ENCODE measurements at places on chromosomes 6 and 20.

DNA sequence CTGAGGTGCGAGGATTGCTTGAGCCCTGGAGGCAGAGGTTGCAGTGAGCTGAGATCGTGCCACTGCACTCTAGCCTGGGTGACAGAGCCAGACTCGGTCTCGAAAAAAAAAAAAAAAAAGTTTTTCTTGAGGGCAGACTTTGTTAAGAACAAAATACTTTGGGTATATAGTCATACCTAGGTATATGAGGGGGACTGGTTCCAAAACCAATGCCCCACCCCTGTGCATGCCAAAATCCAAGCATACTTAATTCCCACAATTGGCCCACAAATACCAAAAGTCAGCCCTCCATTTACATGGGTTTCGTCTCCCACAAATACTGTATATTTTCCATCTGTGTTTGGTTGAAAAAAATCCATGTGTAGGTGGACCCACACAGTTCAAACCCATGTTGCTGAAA, 119.9 kb downstream of the INSM1 start:
- DNase-seq, result no peak

GRCh38 chr6:43075670-43076463, at the start of gene PTK7:
Gene PTK7, plus strand, starts transcription at chr6:43076314. Its CDS starts 175 bp downstream, at chr6:43076489.
- no peak for DNase-seq

DNA sequence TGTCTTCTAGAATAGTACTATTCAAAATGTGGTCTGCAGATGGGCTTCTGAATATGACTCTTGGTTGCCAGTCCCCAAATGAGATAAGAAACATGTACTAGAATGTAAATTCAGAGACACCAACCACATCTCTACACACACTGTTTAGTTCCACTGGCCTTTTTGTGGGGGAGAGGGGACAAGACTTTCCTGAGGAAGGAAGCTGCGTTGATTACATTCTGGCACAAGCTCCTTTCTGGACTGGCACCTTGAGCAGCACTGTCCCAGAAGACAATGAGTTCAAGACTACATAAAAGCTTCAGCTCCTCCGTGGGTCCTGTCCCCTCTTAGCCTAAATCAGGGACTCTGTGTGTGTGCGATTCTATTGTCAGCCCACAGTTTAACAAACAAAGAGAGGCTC, 6.9 kb upstream of the IYD start:
- no peak for DNase-seq

- no peak for DNase-seq
Observed at GRCh38 chr6:25706314-25707014, 48.1 kb upstream of the SLC17A4 start.

DNA sequence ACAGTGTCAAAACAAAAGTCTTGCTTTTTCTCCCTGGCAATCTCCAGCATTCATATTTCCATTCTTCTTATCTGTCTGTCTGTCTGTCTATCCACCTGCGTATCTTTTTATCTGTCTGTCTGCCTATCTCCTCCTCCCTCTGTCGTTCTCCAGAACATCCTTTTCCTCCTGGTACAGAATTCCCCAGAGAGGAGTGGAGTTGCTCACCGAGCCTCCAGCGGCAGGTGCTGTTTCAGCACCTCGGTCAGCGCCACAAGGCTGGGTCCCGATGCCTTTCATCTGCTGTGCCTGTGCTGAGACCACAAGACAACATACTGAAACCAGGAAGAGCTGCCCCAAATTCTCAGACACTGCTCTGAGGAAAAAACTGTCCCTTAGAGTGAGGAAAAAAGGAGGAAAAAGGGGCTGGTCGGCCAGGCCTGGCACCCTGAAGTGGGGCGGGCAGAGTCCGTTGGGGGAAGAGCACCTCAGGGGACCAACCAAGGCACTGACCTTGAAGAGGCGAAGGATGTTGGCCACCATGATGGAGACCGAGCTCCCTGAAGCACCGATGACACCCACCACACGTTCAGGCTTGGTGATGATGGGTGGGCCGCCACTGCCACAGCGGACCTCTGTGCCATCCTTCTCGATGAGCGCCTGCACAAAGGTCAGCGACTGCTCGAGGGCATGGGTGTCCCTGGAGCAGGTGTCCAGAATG, 13.3 kb downstream of the GRM4 start:
- no peak for DNase-seq

GRCh38 chr20:973785-974194, 28.3 kb downstream of the RSPO4 start:
- DNase-seq, result no peak

- DNase-seq, result no peak
Observed at GRCh38 chr6:106425382-106425781, 64.9 kb downstream of the CRYBG1 start.

GRCh38 chr6:16438718-16439591, 200.6 kb downstream of the GMPR start:
- no peak for DNase-seq

- DNase-seq, result no peak
Observed at GRCh38 chr6:158083455-158084325, 84.4 kb downstream of the SERAC1 start.

DNA sequence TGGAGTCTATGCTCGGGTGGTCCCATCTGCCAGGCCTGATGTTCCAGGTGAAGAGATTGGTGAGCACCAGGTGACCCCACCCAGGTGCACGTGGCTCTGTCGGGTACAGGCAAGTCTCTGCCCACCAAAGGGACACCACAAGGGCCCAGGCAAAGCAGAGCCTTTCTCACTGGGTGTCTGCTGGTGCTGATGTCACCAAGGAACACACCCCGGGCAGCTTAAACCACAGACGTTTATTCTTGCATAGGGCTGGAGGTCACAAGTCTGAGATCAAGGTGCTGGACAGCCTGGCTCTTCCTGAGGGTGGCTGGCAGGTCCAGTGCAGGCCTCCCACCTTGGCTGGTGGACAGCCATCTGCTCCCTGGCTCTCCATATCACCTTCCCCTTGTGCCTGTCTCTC, 100.7 kb upstream of the CD93 start:
- no peak for DNase-seq

DNA sequence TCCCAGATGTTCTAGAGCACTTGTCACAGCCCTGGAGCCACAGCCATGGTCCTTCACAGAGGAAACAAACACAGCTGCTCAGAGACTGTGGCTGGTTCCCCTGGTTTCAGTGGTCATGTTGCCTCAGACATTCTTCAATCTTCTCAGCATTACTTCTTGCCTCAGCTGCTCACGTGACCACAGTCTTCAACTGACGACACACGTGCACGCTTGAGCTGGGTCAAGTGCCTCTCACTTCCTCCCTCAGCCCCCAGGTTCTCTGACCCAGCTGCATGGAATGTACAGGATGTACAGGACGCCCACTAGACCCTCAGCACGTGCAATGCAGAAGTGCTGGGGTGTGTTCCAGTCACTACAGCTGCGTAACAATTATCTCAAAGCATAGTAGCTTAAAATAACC, 159.8 kb upstream of the GGTLC1 start:
- peak; percentile 15 for DNase-seq

GRCh38 chr20:32231847-32232246, 24.2 kb downstream of the POFUT1 start:
- DNase-seq, result no peak

GRCh38 chr20:37600486-37600885, 72.8 kb upstream of the BLCAP start:
- DNase-seq, result no peak

- DNase-seq, result no peak
Observed at GRCh38 chr6:10837622-10837994, 731 bp downstream of the MAK start.

DNA sequence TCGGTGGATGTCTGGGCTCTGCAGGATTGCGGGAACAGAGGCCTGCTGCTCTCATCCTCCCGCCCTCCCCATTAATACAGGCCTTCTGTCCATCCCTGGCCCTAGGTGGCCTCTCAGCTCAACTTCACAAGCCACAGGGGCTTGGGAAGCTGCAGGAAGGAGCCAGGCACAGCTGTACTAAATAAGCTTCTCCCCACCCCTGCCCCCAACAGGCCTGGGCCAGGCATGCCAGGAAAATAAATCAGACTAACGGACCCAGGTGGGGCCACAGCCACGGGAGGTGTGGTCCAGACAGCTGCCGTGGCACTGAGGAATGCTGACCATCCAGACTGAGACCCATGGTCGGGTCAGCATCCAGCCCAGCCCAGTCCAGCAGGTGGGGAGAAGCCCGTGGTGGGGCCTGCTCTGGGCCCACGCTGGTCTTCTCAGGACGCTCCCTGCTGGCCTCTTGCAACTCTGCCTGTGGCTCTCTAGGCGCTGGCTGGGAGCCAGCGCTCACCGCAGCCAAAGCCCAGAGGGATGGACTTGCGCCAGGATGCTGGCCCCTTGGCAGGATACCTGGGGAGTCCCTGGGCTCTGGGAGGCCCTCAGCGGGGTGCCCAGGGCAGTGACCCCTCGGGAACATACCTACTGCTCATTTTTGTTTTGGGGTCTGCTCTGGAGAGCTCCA, 8.6 kb upstream of the YTHDF1 start:
- no peak for DNase-seq

DNA sequence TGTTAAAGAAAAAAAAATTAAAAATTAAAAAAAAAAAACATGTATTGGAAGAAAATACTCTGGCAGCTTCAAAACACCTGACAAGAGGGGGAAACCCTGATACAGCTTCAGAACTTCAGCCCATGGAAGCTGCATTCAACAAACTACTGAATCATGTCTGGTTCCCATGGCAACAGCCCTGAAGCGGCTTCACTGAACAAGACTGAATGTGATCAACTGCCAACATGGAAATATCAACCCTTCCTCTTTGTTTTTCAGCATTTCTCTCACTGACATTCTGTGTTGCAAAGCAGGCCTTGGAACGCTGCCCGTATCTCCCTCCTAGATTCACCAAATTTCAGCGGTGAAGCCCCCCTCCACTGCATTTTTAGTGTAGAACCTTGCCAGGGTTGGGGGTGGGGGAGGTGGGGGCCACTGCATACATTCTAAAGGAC, 91.3 kb upstream of the SHLD1 start:
- no peak for DNase-seq

Data from stimulated activated CD8-positive, alpha-beta memory T cell treated with anti-CD3 and anti-CD28 coated beads, Interleukin-4, amount 100 ng/mL, for 24 hours (primary cell).